Stromal cell of bone marrow (primary cell): ENCODE measurements at places on chromosomes 12 and 14.
A peak's percentile ranks its signal among the peaks of the same experiment; 100 is the strongest.

DNA sequence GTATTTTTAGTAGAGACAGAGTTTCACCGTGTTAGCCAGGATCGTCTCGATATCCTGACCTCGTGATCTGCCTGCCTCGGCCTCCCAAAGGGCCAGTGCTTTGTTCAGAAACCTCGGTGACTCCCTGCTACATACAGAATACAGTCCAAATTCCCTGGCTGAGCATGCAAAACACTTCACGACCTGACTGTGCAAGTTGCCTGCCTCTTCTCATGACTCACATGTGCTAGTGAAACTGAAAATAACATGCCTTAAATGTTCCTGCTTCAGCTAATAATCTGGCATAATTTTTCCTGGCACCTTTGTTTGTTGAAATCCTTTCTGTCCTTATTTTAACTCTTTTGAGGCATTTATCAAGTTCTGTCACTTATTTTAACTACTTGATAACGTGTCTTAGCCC lies 8.2 kb downstream of the DMAC2L start:
- DNase-seq = peak; percentile 52

GRCh38 chr14:77184396-77185092 lies 2.9 kb downstream of the TMEM63C start:
- DNase-seq = no peak

DNA sequence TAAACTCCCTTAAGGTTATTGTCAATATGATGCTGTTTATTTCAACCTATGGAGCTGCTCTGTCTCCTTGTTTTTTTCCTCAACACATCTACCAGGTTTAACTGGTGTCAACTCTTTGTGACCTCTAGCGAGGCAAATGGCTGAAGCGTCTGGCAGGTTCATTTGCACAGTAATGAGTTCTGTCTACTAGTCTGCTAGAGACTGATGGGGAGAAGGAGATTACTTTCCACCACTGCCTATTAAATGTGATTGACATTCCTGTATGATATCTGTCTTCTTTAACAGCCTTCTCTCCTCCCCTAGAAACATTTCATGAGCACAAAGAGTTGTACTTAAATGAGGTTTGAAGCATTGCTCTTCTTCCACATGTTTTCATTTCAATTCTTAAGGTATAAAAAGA lies 253.7 kb downstream of the SLC6A15 start:
- no peak for DNase-seq

- DNase-seq = no peak
These were observed 4.2 kb downstream of the NPC2 start for GRCh38 chr14:74488786-74489397.

GRCh38 chr12:81499809-81500208 lies 259.3 kb downstream of the PPFIA2 start:
- no peak for DNase-seq

GRCh38 chr12:11667171-11667570 lies 17.7 kb downstream of the ETV6 start:
- DNase-seq = no peak

DNA sequence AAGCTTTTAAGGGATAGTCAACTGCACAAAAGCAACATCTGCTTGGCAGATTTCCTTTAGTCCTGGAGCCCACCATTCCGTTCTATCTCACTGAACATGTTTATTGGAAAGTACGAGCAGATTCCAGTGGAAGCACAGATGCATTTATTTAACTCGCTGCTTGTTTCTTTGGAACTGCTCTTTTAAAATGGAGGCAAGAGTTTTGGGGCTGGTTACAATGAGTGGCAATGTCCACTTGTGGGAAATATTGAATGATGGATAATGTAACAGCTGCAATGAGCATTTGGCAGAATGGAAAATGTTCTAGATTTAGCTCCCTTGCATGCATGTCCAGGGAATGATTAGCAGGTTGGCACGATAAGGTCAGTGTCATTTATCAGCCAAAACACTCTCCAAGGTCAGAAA lies 163.0 kb downstream of the ATP23 start:
- DNase-seq = no peak

DNA sequence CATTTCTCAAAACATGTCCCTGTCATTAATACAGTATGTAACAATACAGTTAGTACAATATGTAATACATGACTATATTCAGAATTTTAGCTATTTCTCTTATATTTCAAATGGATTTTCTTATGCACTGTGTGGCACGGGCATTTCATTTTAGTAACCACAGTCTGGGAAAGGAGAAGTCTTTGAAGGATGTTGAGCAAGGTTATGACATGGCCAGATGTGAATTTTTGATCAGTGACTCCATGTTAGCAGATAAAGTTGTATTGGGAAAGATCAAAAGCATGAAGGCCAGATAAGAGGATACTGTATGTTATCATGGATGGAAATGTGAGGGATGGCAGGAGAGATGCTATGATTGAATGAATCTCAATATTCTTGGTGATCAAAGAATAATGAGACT lies 285.2 kb downstream of the NAV3 start:
- DNase-seq = no peak

DNA sequence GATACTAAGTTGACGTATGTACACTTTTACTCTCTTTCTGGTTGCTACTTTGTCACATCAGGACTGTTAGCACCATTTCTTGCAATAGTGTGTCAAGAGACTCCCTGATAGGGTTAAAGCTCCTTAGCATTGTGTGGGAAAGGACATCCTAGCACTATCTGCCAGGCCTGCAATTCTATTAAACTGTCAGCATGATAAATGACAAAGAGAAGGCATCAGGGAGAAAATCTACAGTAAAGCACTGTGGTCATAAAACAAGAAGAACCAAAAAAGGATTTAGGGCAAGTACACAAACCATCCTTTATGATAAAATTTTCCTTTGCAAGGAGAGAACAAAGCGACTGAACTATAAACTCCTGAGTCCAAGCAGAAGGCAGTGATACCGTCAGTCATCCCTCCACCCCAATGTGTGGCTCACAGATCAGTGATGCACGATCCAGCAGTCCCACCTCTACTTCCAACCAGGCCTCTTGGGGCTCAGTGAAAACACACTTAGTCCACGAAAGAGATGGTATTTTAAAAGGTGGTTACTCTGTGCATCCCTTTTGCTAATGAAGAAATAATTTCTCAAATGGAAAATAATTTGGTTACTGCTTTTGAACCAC lies 31.4 kb upstream of the SLC35F4 start:
- no peak for DNase-seq

DNA sequence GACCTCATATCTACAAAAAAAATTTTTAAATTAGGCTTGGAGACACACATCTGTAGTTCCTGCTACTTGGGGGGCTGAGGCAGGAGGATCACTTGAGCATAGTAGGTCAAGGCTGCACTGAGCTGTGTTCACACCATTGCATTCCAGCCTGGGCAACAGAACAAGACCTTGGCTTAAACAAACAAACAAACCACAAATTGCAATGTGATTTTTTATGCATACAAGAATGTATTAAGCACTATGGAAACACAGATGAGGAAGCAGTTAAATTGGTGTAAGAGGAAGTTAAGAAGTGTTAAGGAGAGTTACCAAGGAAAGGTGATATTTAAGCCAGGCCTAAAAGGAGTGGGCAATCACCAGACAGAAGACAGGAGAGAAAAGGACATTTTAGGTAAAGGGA lies 83.6 kb upstream of the HECTD1 start:
- no peak for DNase-seq

GRCh38 chr14:91143862-91144261 lies 30.0 kb downstream of the DGLUCY start:
- peak; percentile 53 for DNase-seq

DNA sequence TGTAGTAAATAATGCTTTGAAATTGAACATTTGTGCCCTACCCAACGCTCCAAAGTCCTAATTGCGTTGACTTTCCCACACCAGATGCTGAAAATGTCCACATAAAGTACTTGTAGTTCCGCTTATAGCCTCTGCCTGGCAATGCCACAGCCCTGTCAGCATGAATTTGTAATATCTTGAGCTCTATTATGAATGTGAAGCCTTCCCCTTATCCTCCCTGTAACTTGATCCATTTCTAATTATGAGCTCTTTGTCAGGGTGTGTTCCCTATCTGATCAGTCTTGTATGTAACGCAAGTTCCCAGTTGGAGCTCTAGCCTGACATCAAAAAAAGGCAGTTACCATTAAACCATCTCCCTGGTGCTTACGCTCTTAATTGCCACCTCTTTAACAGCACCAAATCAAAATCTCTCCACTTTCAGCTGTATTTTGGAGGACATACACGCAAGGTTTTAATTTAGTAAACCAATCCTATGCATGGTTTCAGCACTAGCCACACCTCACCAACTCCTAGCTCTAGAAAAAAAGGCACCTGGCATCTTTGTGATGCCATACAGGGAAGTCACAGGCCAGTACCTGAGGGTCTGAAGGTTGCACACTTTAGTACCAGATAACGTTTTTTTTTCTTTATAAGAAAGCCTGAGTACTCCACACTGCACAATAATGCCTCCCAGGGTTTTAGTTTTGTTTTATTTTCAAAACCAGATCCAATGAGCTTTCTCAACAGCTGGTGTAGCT lies 69.3 kb downstream of the EEA1 start:
- DNase-seq = no peak

GRCh38 chr12:20305470-20305869 lies 62.9 kb upstream of the PDE3A start:
- no peak for DNase-seq

DNA sequence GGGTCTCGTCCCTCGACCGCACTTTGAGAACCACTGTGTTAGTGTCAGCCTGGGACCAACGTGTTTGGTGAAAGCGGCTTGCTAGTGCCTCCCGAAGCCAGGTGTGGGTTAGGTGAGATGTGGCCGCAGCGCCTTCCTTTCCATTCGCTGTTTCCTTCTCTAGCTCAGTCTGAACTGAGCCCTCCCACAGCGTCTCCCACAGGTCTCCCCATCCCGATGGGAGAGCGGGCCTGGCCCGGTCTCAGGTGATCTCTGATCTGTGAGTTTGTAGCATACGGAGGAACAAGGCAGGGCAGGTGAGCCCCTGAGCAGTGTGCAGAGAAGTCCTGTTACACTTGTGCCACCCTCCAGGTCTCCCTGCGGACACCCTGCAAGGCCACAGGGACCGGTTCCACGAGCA lies 19.3 kb downstream of the HIP1R start:
- DNase-seq = no peak

DNA sequence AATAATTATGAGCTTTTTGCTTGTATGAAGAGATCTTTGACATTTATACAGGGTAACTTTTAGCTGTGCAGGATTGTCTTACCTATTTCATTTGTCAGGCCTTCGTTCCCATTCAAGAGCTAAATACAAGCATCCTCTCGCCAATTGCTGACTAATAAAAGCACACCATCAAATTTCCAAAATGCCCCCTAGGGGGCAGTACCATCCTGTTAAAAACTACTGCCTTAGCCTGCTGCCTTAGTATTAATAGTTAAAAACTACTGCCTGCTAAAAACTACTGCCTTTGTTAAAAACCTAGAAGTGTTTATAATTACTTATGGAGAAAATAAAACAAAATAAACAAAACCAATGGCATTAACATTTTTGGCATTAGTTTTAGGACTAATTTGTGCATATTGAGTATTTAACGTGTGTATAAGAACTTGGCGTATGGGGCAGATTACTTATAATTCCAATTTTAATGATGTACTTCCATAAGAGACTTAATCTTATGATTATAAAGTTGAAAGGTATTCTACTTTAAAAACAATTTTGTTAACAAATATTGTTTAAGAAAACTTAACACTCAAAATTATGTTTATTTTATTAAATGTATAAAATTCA lies 3.0 kb upstream of the IFI27L2 start:
- DNase-seq = peak; percentile 58

DNA sequence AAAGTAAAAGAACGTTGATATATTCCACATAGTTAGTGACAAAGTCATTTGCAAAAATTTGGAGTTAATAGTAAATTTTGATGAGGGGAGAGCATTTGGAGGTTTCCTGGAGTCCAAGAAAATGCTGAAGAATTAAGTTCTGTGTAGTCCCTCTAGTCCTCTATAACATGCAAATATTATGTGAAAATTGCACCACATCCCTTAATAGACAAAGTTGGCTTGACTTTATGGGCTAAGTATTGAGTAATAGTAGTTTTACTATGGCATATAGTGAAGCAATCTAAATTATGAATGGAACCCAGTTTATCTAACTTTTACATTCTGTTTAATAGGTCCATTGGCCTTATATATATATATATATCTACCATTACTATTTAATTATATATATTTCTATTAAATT lies 66.4 kb upstream of the DCN start:
- DNase-seq = peak; percentile 30

- DNase-seq = no peak
These were observed 83.8 kb downstream of the SRGAP1 start for GRCh38 chr12:63928305-63928704.

DNA sequence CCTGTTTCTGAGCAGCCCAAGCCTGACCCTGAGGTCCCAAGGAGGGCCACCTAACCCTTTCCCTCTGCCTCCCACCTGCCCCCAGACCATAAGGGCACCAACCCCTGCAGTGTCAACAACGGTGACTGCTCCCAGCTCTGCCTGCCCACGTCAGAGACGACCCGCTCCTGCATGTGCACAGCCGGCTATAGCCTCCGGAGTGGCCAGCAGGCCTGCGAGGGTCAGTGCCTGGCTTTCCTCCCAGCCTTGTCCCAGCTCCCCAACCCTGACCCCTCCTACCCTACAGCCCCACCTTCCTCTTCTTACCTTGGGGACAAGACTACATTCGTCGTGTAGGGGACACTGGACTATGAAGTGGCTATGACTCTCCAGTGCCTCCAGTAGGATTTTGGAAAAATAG lies 33.7 kb upstream of the LRP1-AS start:
- no peak for DNase-seq

GRCh38 chr14:87097015-87097414 lies 896.0 kb downstream of the GALC start:
- DNase-seq = peak; percentile 14

DNA sequence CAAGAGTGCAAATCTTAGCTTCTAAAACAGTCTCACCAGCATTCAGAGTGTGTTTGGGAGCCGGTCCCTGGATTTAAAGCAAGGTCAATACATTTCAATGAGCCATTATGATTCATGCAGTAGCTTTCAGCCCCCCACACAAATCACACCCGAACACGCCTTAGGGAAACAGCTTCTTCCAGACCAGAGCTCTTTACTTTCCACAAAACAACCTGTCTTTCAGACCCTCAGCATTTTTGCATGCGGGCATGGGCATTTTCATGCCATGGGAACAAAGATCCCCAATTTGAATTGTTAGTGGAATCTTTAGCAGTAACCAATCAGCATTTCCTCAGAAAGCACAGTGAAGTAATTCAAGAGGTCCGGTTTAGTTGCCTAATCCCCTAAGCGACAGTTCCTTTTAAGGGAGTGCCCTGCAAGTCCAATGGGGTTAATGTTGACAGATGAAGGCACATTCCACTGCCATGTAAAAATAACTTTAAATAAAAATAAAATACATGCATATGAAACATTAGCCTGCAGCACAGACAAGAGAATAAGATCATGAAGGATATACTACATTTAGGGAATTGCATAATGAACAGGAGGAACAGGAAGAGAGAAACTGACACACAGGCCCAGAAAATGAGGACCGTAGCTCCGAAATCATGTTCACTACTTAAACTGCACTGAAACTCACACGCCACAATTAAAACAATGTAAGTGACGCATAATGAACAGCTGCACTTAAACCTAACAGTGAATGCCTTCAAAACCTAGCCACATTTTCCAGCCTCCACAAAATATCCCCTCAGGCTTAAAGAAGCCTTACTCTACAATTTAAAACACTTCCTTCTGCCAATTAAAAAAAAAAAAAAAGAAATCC lies 4.0 kb downstream of the VPS37B start:
- no peak for DNase-seq

GRCh38 chr12:131583090-131583712 lies 127.7 kb upstream of the SFSWAP start:
- DNase-seq = no peak
